ENCODE measurements at places on chromosomes 6 and 20. TPM values are rescaled to one million over a fixed set of nuclear protein-coding genes. Genes with fewer than 3 reads are reported as not detected.

The TRIM10 gene
- total RNA-seq = not detected

The FITM2 gene
- total RNA-seq = 6.1 TPM

The SMOC2 gene
- not detected for total RNA-seq

The TNNC2 gene
- 1.3 TPM for total RNA-seq

The ADNP gene
- 104 TPM for total RNA-seq

The ADTRP gene
- total RNA-seq = 4.1 TPM

The TSPO2 gene
- not detected for total RNA-seq

The HLA-DOA gene
- not detected for total RNA-seq

The TNXB gene
- total RNA-seq = 15.1 TPM

The FERMT1 gene
- total RNA-seq = 20.6 TPM

The POU5F1 gene
- 1.4 TPM for total RNA-seq

The TMEM242 gene
- 8.1 TPM for total RNA-seq

The MATN4 gene
- total RNA-seq = 0.33 TPM

The THEMIS gene
- total RNA-seq = not detected

The HMGCLL1 gene
- total RNA-seq = 0.68 TPM
